Myocyte (in vitro differentiated cells): ENCODE measurements at places on chromosomes 5 and 9. TPM values are rescaled to one million over a fixed set of nuclear protein-coding genes. Genes with fewer than 3 reads are reported as not detected.

GRCh38 chr5:107322936-107323335, 347.8 kb downstream of the EFNA5 start:
- no peak for DNase-seq

DNA sequence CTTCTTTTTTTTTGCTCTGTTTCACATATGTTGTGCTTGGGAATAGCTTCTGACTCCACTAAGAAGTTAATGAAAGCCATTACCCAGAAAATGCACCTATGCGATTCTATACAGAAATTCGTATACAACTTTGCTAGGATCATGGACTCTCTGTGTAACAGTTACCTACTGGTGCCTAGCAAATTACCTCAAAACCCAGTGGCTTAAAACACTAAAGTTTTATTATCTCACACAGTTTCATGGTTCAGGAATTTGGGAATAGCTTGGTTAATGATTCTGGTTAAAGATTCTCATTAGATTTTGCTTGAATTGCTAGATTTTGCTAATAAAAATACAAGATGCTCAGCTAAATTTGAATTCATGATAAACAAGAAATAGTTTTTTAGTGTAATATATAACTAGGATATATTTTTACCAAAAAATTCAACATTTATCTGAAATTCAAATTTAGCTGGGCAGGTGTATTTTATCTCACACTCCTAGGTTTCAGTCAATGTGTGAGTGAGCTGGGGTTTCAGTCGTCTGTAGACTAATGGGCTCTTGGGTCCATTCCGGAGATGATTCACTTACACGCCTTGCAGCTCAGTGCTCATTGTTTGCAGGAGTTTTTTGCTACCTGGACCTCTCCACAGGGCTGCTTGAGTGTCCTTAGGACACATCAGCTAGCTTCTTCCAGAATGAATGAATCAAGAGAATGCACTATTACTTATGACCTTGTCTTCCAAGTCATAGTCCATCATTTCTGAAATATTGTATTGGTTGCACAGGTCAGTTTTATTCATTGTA, 75.1 kb downstream of the MROH2B start:
- DNase-seq: no peak

DNA sequence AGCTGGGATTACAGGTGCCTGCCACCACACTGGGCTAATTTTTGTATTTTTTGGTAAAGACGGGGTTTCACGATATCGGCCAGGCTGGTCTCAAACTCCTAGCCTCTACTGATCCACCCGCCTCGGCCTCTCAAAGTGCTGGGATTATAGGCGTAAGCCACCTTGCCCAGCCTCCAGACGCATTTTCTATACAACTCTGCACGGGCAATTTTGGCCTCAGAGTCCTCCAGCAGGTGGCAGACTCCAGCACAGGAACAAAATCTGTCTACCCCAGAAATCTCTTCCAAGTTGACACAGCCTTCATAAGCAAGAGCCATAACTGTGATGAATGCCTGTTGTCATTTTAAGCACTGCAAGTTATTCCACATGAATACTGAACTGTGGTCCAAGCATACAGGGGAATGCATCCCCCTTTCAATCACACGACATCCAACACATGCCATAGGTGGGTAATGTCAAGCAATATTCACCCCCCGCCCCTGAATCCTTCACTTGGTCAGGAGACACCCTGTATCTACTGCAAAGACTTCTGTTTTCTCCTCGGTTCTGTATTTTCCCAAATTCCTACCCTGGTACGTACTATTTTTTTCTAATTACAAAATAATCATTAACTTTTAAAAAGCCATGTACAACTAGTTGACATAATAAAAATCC, 50.8 kb downstream of the ALDH7A1 start:
- DNase-seq: no peak

GRCh38 chr9:11506980-11507379, 894.2 kb upstream of the PTPRD start:
- no peak for DNase-seq

The TIMD4 gene
- total RNA-seq: not detected in 2 replicates

The MARCOL gene
- not detected in 2 replicates for total RNA-seq

GRCh38 chr5:175092691-175093090, 351.3 kb downstream of the DRD1 start:
- DNase-seq: no peak

GRCh38 chr5:109407913-109408312, 1.9 kb downstream of the PJA2 start:
- no peak for DNase-seq

DNA sequence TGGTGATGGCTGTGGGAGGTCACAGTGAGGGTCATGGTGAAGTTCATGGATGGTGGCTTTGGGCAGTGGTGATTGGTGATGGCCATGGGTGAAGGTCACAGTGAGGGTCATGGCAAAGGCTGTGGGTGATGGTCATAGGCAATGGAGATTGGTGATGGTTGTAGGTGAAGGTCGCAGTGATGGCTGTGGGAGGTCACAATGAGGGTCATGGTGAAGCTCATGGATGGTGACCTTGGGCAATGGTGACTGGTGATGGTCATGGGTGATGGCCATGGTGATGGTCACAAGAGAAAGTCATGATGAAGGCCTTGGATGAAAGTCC, 115.6 kb upstream of the IRX4 start:
- DNase-seq: no peak

- DNase-seq: no peak
Measured at GRCh38 chr9:89471390-89471789, 26.5 kb downstream of the SEMA4D start.

- no peak for DNase-seq
Measured at GRCh38 chr5:179270581-179271427, 74.5 kb downstream of the ADAMTS2 start.

The AGXT2 gene
- total RNA-seq: not detected in 2 replicates

- no peak for DNase-seq
Measured at GRCh38 chr9:92917176-92917800, 30.0 kb upstream of the FGD3 start.

DNA sequence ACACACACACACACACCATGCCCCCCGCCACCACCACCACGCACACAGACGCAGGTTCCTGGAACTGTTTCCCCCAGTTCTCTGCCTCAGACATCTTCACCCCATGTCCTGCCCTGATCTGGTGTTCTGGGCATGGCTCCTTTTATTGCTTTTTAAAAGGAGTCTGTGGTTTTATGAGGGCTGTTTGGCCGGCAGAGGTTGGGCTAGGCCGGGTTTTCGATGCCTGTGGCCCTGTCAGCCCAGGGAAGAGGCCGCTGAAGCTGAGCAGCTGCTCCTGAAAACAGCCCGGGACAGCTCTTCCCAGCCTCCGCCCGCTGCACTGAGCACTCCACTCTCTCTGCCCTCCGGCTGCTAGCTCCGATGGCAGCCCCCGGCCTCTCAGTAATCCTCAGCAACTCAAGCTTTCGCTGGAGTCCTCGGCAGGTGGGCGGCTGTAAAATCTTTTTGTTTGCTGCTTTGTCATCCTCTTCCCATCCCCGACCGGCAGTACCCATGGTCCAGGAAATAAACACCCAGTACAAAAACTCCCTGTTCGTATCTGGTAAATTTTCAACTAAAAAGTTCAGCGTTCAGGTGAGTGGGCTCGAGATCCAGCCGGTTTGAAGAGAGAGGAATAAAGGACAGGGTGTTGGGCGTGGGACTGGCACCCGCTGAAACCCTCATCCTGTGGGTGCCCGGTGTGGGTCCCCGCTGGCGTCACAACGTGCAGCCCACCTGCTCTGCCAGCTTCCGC, 103.0 kb upstream of the ERCC6L2 start:
- DNase-seq: peak; percentile 88

DNA sequence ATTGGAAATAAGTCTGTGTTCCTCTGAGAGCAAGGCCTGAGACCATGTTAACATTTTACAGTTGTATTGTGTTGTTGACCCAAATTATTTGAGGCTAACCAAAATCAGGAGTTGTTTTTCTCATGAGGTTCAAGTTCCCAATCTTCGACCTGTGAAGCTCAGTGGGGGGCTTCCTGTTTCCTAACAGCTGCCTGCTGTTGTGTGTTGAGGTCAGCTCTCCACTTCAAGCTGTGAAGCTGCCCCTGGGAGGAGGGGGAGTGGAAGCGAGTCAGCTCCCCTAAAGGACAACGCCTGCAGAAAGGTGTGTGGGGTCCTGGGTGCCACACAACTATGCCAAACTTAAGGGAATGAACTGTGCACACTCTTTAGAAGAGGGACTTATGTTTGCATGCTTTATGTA, 295.5 kb downstream of the IRX1 start:
- DNase-seq: no peak

- DNase-seq: no peak
Measured at GRCh38 chr9:78671785-78672184, 374.9 kb downstream of the PSAT1 start.

GRCh38 chr5:39599721-39600431, 175.1 kb upstream of the DAB2 start:
- DNase-seq: peak; percentile 41

- DNase-seq: peak; percentile 55
Measured at GRCh38 chr5:95730011-95730700, 980 bp upstream of the RHOBTB3 start.

GRCh38 chr9:136244969-136245218, 718 bp downstream of the QSOX2 start:
- DNase-seq: no peak

DNA sequence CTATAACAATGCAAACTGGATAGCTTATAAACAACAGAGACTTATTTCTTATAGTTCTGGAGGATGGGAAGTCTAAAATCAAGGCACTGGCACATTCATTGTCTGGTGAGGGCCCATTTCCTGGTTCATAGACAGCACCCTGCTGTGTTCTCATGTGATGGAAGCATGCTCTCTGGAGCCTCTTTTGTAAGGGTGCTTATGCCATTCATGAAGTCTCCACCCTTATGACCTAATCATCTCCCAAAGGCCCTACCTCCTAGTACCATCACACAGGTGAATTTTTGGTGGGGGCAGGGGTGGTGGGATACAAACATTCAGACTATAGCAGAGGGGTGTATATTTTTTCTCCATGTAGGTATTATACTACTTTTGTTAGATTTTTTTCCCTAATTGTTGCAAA, 92.4 kb downstream of the UNC13B start:
- DNase-seq: no peak

The CNTRL gene
- 3.5 and 8.4 TPM in 2 replicates for total RNA-seq

- no peak for DNase-seq
Measured at GRCh38 chr9:121863955-121864354, 212.5 kb downstream of the DAB2IP start.

- DNase-seq: peak; percentile 28
Measured at GRCh38 chr5:159120446-159120845, 20.7 kb upstream of the EBF1 start.

The ENTREP1 gene
- 3.4 and 3.7 TPM in 2 replicates for total RNA-seq

DNA sequence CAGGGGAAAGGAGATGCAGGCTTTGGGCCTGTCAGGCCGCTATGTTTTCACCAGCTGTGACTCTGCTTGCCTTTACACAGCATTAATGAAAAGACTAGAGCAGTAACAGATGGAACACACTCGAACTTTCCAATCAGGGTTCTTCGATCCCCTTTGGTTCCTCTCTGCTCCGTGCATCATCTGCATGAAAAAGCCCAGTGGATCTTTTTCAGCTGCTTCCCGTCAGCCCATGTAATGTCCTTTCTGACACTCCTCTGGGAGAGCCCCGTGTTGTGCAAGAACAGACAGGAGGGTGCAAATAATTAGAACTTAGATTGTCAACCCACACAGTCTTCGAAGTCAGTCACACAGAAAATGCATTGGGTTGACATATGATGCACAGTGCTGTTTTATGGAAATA, 448.9 kb upstream of the ZNF462 start:
- DNase-seq: no peak

GRCh38 chr5:39765366-39765765, 340.6 kb upstream of the DAB2 start:
- DNase-seq: no peak

The CDKN2B gene
- 75.8 and 81.1 TPM in 2 replicates for total RNA-seq

GRCh38 chr5:172085738-172086137, 79.3 kb upstream of the FBXW11 start:
- no peak for DNase-seq

DNA sequence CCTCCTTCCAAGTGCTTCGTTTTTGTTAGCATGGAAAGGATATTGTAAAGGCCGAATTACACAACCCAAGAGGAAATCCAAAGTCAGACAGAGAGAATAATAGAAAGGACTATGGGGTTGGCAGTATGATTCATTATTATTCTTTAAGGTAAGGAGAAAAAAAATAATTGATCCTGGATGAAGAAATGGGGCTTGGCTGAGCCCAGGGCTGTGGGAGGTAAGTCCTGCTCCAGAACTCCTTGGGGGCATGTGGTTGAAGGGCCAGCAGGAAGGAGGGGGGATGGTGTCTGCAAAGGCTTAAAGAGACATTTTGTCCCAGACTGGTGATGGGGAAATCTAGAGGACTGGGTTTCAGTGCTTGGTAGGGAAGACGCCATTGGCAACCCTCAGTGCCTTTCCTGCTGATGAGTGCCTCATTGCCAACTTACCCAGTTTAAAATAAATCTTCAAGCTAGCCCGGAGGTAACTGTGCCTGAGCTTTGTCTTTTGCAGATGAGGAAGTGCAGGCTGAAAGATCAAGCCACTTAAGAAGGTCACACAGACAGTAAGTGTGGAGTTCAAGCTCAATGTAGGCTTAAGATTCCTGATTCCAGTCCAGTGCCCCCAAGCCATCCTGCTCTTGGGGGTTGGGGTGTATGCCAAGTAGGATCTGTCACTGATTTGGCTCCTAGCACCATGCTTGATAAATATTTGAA, 30.2 kb downstream of the FOXI1 start:
- DNase-seq: no peak

DNA sequence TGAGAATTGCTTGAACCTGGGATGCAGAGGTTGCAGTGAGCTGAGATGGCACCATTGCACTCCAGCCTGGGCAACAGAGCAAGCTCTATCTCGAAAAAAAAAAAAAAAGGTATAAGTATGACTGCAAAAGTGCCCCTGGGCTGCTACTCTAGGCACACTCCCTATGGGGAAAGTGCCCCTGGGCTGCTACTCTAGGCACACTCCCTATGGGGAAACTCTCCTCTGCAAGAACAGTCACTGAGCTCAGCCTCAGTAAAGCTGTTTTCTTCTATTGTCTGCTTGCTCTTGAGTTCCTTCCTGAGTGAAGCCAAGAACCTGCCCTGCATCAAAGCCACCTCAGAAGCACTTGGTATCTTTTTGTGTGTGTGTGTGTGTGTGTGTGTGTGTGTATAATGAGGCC, 20.9 kb upstream of the TENT2 start:
- DNase-seq: no peak

GRCh38 chr5:147509710-147510651, at the start of gene DPYSL3:
Gene DPYSL3, minus strand, starts transcription at chr5:147510068. Its CDS starts 210 bp downstream, at chr5:147509858.
- DNase-seq: peak; percentile 80

- no peak for DNase-seq
Measured at GRCh38 chr5:172199446-172199845, 5.5 kb downstream of the EFCAB9 start.

DNA sequence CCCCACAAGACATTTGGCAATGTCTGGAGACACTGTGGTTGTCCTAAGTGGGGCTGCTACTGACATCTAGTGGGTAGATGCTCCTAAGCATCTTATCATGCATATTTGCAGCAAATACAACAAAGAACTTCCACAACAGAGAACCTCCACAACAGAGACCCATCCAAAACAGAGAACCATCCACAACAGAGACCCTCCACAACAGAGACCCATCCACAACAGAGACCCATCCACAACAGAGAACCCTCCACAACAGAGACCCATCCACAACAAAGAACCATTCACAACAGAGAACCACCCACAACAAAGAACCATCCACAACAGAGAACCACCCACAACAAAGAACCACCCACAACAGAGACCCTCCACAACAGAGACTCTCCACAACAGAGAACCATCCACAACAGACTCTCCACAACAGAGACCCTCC, 32.8 kb downstream of the ARPC5L start:
- DNase-seq: peak; percentile 53
